ENCODE measurements at places on chromosomes 16 and 17. TPM values are rescaled to one million over a fixed set of nuclear protein-coding genes. Genes with fewer than 3 reads are reported as not detected.

DNA sequence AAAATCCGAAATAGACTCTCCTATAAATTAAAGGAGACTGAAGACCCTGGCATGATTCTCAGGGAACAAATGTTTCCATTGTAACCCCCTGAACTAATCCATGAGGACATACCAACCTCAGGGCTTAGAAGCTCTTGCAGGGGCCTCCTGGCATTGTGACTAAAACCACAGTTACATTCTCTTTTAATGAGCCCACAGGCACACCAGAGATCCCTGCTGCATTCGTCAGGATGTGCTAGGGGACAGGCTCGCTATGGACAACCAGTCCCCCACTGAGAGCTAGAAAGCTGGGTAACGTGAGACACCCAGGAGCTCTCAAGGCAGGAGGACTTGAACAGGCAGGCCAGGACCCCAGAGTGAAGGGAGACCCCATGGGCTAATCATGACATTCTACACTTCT lies 140.6 kb upstream of the TNRC6C start:
- DNase-seq: no peak

The ABCA6 gene
- total RNA-seq: 52.1 TPM

DNA sequence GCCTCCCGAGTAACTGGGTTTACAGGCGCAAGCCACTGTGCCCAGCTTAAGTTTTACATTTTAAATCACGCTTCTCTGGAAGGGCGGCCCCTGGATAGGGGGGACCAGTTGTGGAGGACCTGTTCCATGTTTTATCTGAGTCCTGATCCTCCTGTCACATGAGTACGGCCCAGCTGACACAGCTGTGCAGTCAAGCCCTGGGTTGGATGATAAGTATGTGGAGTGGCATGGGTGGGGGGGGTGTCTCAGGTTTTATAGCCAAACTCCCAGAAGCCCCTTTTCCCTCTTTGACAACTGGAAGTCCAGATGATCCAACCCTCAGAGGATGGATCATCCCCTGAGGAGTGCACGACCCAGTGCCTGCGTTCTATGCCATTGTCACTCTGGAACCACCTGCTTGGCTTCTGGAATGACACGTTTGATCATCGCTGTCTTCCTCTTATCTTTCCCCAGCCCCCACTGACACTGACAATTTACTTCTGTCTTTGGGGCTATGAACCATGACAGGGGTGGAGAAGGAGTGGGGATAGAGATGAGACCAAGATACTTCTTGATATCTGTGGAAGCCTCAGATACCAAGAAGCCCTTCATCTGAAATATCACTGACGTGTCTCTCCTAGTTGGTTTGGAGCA lies 191.2 kb downstream of the MSI2 start:
- no peak for DNase-seq

The SEZ6L2 gene
- 0.22 TPM for total RNA-seq

DNA sequence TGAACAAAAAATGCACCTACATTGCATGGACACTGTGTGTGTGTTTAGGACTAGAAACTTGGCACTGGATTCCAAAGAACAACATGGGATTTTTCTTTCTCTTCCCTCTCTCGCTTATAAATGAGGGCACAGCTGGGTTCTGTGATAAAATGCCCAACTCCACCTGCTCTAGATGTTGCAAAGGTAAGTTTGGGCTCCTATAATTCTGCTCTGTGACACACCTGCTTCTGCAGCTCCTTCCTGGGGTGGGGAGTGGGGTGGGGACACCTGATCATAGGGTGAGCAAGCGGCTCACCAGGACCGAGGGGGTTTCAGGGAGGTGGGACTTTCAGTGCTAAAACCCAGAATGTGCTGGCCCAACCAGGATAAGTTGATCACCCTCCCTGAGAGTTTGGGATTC lies 104.3 kb downstream of the AXIN2 start:
- no peak for DNase-seq

The KCNH6 gene
- total RNA-seq: not detected

The KRT25 gene
- total RNA-seq: not detected

The SPNS3 gene
- total RNA-seq: 0.27 TPM

The NTN1 gene
- 33.6 TPM for total RNA-seq

GRCh38 chr16:76988526-76988925 lies 202.5 kb upstream of the MON1B start:
- DNase-seq: no peak

GRCh38 chr16:9042533-9042932 lies 48.9 kb upstream of the HAPSTR1 start:
- DNase-seq: no peak

GRCh38 chr16:55369151-55369550 lies 45.1 kb downstream of the IRX6 start:
- no peak for DNase-seq

GRCh38 chr17:49635121-49635520 lies 42.8 kb downstream of the SPOP start:
- DNase-seq: no peak

GRCh38 chr17:45270828-45271418 lies 9.0 kb upstream of the SPATA32 start:
- DNase-seq: no peak

DNA sequence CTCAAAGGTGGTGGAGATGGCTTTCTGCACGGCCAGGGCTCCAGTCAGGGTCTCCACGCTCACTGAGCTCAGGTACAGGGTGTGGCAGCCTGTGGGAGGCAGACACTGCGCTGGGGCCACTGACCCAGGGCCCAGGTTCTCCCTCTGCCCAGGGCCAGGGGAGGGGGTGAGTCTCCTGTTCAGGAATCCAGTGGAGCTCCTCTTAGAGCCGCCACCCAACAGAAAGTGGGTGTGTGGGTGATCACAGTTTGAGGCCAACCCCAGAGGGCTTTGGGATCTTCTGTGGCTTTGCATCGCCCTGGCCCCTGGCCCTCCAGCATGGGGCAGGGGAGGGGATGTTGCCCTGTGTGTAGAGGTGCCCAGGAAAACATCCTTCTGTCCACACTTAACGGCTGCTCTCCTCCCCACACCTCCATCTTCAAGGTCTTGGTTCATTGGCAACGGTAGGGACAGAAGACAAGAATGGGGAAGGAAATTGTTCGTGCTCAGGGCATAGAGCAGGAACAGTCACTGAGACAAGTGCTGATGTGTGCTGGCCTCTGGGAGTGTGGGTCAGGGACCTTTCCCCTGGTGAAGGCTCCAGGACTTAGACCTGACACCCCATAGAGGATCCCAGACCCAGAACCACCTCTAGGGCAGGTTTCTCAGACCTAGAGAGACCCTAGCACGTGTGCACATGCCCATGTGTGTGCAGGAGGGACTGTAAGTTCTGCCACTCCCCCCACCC lies 21.5 kb downstream of the TNS4 start:
- DNase-seq: no peak

GRCh38 chr16:49081554-49081953 lies 200.1 kb downstream of the CBLN1 start:
- no peak for DNase-seq

The MYH13 gene
- 0.18 TPM for total RNA-seq

The PLEKHG4 gene
- total RNA-seq: 11.4 TPM

GRCh38 chr16:56633535-56633934 lies 1.1 kb downstream of the MT1M start:
- DNase-seq: no peak

- DNase-seq: no peak
Measured at GRCh38 chr16:12341423-12341822, 364.9 kb downstream of the SNX29 start.

GRCh38 chr16:25035494-25036405 lies 20.6 kb upstream of the ARHGAP17 start:
- DNase-seq: no peak

- DNase-seq: no peak
Measured at GRCh38 chr17:44966348-44967025, 1.6 kb downstream of the C1QL1 start.

DNA sequence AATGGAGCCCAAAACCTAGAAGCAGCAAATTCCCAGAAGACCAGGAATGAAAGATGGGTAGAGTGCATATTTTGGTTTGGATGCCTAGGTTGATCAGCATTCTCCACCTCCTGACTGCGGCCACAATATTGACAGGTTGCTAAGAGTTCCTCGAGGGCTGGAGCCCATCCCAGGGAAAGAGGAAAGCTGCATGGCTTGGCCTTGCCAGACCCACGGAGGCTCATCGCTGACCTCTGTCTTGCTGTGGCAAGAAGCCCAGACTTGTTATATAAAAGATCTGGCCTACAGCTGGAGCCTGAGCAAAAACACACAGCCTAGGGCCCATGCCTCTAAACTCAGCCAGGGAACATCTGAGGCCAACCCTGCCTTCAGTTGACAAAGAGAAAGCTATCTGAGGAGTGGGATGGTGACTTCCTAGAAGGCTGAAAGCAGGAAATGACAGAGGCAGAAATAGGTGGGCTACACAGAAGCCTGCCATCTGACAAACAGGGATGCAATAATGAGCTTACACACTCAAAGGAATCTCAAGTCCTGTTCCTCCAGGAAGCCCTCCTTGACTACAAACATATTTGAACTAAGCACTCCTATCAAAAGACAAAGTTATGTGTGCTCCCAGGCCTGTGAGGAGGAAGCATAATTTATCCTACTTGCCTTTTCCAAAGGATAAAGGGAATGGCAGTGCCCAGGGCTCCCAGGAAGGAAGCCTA lies 22.5 kb upstream of the SLC35B1 start:
- no peak for DNase-seq

GRCh38 chr17:41738077-41738800 lies 3.8 kb upstream of the HAP1 start:
- no peak for DNase-seq

DNA sequence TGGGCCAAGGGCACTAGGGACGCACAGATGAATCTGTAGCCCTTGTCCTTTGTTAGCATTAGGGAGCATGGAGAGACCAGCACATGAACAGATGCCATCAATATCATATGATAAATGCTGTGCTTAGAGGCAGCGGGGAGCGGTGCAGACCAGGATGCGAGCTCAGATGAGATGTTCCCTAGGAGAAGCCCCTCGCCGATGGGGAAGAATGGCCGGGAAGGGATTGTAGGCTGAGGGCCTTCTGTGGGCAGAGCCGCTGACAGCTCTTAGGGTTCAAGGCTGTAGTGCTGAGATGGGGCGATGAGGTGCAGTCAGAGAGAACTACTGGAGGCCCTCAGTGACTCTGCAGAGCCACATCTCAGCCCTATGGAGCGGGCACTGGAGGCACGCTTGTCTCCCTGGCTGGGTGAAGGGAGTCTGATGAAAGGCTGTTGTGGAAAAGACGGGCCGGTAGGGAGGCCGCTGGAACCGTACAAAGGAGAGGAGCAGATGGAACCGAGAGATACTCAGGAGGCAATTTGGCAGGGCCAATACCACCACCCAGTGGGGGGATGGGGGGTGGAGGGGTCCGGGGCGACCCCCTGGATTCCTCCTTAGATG lies 66.3 kb upstream of the ENDOV start:
- DNase-seq: no peak

The NEUROD2 gene
- not detected for total RNA-seq

DNA sequence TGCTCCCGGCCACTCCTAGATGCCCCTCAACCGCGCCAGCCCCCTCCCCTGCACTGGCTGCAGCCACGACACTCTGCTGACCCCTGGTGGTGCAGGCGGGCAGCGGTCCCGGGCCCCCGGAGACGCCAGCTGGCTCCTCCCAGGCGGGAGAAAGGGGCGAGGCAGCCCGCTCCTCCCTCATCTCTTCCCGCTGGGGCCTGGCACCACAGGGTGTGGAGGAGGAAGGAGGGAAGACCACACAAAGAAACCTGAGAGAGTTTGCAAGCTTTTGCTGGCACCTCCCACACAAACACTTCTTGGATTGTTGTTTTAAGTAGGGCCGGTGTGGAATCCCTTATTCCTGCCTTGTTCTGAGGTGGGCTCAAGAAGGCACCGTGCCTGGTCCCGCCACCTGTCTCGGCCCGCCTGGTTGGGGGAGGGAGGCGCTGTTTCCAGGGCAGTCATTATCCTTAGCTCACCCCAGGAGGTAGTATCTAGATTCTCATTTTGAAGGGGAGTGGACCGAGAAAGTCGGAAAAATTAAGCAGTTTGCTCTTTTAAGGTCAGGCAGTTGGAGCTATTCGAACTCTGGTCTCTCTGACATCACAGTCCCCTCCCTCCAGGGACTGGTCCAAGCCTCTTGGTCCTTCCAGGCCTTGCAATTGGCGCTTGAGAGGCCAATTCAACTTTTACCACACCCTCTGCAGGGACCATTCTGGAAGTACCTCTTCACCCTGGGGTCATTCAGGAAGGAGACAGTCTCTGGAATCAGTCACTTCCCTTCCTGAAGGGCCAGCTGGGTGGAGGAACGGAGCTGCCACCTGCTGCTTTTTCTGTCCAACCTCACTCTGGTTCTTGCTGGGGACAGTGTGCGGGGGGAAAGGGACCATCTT lies 959 bp upstream of the ANKRD13B start:
- DNase-seq: no peak

The CDH15 gene
- total RNA-seq: not detected

DNA sequence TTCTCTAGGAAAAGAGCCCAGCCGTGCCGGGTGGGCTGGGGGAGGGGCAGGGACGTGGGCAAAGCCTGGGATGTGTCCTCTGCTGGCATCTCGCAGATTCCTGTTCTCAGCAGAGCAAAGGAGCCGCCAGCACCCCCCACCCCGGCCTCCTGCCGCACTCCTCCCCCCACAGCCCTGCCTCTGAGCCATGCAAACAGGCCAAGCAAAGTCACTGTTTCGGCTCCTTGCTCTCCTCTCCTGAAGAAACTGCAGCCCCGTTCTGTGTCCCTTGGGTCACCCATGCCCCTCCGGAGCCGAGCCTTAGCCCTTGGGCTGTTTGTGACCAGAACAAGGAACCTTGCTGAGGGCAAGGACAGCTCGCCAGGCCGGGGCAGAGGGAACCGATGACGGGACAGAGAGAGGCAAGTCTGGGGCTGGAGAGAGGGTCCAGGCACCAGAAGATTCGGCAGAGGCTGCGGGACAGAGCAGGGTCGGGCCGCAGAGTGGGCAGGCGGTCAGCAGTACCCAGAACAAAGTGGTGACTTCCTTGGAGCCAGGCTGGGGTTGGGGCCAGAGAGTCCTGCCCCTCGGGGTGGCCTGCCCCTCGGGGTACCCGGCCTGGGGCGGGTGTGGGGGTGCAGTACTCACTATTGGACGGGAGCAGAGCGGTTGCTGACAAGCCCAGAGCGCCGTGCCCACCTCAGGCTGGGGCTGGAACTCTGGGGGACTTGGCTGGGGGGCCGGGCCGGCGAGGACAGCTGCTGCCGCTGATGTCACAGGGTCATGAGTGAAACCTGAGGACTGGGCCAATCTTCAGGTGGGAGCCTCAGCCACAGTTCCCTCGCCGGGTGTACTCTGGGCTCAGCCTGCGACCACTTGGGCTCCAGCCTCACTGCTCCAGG lies 9.2 kb upstream of the PRR29 start:
- DNase-seq: no peak

GRCh38 chr16:70695331-70696070 lies 9.6 kb upstream of the MTSS2 start:
- DNase-seq: no peak

The FA2H gene
- total RNA-seq: 2.9 TPM

The TLCD3B gene
- not detected for total RNA-seq

GRCh38 chr17:29866746-29867404 lies 63.2 kb downstream of the SSH2 start:
- no peak for DNase-seq

GRCh38 chr16:84673561-84673960 lies 25.2 kb downstream of the KLHL36 start:
- no peak for DNase-seq

The NXN gene
- 34.9 TPM for total RNA-seq

DNA sequence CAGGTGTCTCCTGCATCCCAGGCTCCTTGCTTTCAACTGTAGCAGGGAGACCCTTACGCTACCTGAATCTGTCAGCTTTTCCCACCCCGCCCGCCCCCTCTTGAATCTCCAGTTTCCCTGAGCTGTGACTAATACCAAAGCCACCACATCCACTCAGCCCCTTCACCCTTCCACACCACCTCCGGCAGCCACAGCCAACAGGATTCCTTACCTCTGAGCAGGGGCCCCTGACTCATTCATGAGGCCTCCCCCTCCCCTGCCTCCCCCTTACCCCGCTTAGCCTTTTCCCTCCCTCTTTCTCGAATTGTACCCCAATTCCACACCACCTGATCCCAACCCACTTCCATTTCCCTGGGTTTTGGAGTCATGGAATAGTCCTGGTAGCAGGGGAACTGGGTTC lies 2.3 kb downstream of the STX1B start:
- DNase-seq: no peak

The FADS6 gene
- 0.44 TPM for total RNA-seq
